Stimulated activated CD4-positive, alpha-beta T cell treated with anti-CD3 and anti-CD28 coated beads, Interleukin-15, amount 100 ng/mL, for 1 hour (primary cell): ENCODE measurements at places on chromosomes 2 and 18.

DNA sequence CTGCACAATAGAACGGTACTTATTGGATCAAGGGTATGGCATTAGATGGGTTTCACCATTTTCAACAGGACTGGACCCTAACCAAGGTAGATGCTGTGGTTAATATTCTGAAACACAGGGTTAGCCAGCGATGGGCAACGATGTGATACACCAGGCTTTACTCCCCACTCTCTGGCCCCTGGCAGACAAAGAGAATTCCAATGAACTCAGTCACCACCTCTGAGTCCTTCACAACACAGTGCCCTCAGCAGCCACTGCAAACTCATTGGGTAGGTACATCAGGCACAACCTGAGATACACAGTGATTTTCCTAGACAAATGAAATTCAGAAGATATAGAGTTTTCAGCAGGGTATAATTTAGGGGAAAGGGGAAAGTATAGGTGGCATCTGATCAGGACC, 634.5 kb downstream of the ZEB2 start:
- no peak for DNase-seq

DNA sequence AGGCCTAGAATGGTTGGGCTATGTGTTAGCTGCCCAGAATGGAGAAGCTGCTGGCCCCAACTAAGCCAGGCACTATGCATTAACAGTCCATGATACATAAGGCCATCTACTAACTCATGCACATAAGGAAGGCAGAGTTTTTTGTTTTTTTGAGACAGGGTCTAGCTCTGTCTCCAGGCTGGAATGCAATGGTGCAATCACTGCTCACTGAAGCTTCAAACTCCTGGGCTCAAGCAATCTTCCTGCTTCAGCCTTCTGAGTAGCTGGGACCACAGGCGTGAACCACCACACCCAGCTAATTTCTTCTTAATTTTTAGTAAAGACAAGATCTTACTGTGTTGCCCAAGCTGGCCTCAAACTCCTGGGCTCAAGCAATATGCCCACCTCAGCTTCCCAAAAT, 37.6 kb downstream of the GPR45 start:
- no peak for DNase-seq

DNA sequence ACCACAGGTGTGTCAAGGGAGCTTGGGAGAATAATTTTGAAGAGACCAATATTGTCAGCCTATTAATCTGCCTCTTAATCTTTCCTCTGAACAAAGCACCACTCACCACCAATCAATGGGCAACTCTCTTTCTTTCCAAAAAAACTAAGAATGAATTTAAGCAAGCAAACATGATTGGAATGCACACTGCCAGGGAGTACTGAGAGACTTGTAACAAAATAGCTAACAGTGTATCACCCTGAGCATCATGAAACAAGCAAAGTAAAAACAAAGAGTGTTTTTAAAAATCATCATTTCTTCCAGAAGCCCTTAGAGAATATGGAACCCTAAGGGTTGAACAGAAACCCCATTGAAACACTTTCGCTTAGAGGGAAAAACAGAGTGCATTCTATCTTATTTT, 299.7 kb downstream of the DSEL start:
- DNase-seq: no peak

DNA sequence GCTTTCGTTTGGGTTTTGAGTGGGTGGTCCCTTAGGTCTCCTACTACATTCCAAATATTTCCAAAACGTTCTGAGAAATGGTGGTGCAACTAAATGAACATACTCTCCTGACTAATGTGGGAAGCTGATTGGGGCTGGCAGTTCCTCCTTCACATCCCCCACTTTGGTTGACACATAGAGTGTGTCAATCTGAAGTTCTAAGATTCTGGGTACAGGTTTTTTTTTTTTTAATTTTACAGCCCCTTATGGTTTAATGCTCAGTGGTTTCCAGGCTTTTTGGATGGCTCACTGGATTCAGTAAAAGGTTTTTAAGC, 58.4 kb upstream of the ITGB6 start:
- no peak for DNase-seq

DNA sequence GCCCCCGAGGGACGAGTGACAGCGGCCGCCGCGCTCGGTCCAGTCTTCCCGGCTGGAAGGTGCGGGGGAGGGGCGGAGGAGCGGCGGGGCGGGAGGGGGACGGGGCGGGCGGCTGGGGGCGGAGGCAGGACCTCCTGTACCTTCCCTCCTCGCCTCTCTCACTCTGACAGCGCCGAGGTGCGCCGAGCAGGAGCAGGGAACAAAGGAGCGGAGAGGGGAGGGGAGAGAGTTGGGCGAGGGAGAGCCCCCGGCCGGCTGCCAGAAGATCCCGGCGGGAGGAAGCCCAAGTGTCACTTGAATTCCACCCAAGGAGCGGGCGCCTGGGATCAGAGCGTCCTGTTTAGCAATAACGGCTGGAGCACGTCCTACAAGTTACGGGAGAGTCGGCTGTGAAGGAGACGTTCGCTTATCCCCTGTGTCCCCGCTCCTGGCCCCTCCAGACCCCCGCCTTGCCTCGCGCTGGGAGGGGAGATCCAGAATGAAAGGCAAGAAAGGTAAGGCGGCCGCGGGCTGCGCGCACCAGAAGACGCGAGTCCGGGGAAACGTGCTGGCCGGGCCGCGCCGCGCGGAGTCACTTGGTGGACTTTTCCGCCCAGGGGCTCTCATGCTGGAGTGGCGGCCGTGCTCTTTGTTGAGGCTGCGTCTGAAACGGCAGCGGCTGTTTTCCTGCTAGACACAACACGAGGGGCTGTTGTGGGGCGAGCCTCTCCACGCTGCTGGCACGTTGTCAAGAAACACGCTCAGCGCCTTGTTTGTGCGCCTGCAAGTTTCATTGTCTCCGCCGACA, at the start of gene TGIF1:
Gene TGIF1, plus strand, starts transcription at position 161 of the 787 bp plus-strand sequence. Its CDS starts 318 bp downstream, at position 479.
- DNase-seq: peak; percentile 60

- DNase-seq: no peak
Observed at GRCh38 chr18:56168049-56168781, 470.2 kb downstream of the TXNL1 start.

GRCh38 chr2:226087505-226088365, 688.2 kb downstream of the NYAP2 start:
- DNase-seq: no peak

- DNase-seq: no peak
Observed at GRCh38 chr2:169977530-169977929, 150.3 kb downstream of the UBR3 start.

DNA sequence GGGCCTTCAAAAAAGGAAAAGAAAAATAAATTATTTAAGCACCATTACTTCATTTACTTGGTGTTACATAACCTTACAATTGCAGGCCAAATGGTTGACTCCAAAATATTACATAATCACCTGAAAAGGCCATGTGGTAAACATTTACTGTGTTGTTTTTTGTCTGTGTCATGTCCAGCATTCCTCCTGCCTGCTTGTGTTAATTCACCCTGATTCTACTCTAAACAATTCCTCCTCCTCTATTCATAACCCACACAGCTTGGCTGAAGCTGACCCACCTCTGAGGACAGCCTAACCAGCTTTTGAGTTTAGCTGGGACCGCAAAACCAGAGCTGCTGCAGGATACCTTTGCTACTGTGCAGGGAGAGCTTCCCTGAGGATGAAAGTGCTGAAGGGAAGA, 35.4 kb downstream of the TMX3 start:
- DNase-seq: no peak

DNA sequence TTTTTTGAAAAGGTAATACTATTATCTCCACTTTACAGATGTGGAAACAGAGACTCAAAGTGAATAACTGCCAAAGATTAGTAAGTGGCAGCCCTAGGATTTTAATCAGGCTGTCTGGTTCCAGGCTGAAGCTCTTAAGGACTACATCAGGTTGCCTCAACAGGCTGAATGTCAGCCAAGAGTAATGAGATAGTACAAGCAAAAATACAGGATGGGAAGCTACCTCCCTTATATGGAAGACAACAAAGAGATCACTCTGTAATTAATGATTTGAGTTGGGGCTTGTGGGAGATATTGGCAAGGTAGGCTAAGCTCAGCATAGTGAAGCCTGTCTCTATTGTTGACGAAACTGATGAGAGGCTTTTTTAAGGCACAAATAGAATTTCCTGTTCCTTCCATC, 323.1 kb downstream of the KCNJ3 start:
- no peak for DNase-seq

DNA sequence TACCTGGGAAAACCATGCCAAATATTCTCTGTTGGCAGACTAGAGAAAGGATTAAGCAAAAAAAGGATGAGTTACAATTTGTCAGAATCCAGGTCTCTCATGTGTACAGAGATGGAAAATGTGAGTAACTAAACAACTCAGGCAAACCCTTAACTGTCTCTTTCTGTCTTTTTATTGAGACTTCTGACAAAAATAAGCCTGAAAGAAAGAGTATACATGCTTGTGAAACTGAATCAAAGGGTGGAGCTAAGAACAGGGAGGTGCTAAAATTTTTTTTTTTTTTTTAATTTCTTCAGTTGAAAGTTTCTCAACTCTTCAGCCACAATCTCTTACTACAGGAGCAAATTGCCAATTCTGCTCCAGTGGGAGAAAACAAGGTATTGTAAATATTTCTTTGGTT, at the start of gene SERPINB10:
Gene SERPINB10, plus strand, starts transcription at position 295 of the 400 bp plus-strand sequence. CDS start 7,553 bp downstream, outside the sequence.
- DNase-seq: no peak

DNA sequence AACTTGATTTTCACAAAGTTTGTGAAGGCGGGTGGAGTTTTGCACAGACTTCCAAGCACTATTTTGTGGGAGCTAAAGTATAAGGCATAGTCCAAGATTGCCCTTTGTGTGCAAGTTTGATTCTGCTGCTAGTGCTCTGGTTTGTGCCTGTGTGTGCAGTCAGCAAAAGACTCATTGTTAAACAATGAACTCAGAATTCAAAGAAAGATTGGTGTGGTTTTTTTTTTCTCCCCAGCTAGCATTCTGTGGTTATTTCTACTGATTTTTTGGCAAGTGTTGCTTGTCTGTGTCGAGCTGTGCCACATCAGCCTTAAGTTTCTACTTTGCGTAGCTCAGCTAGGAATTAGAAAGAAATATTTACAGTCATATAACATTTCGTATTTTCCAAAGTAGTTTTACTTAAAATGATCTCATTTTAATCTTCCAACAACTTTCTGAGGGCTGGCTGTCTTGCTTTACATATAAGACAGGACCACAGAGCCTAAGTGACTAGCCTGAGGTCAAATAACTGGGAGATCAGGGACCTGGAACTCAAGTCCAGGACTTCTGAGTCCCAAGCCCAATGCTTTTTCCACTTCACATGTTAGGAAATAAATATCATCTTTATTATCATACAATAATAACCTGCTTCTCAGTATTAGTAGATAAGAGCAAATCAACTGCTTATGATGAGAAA, 69.8 kb downstream of the BABAM2 start:
- DNase-seq: no peak

DNA sequence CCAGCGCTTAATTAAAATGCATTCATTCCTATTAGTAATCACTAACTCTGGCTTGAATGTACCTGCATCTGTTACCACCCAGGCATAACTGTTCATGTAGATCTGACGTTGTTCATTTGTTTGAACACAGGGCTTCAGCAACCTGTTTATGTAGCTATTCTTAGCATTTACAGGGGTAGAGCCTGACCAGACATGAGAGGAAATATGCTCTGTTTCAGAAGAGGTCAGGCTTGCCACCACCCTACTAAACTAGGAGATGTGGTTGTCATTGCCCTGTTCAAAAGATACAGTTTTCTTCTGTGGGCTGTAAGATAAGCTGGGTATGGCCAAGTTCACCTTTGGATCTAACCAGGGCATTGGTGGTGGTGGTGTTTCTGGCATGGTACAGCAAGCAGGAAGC, 8.8 kb downstream of the MGAT5 start:
- no peak for DNase-seq

GRCh38 chr2:239695728-239696240, 295.0 kb upstream of the HDAC4 start:
- no peak for DNase-seq

GRCh38 chr2:88024509-88024908, 8.2 kb upstream of the RNU2-63P start:
- no peak for DNase-seq

GRCh38 chr2:86232373-86232784, 33.1 kb downstream of the MRPL35 start:
- DNase-seq: no peak

DNA sequence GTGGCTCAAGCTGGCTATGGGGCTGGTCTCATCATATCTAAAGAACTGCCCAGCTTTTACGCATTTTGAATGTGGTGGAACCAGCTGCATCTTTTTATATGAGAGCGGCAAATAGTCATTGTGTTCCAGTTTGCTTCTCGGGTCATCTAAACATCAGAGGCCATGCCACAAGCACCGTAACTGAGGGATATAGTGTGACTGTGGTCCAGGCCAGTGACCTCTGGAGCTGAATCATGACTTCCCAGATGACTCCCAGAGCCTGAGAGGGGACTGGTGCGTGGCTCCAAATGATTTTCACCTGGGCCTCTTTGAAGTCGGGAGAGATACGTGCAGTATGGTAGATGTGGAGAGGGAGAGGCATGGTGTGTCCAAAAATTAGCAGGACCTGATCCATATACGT, 271.0 kb downstream of the NEDD4L start:
- DNase-seq: no peak

GRCh38 chr2:208280234-208280633, 14.2 kb downstream of the PIKFYVE start:
- DNase-seq: no peak

GRCh38 chr18:74778191-74778847, 180.6 kb downstream of the ZNF407 start:
- no peak for DNase-seq

DNA sequence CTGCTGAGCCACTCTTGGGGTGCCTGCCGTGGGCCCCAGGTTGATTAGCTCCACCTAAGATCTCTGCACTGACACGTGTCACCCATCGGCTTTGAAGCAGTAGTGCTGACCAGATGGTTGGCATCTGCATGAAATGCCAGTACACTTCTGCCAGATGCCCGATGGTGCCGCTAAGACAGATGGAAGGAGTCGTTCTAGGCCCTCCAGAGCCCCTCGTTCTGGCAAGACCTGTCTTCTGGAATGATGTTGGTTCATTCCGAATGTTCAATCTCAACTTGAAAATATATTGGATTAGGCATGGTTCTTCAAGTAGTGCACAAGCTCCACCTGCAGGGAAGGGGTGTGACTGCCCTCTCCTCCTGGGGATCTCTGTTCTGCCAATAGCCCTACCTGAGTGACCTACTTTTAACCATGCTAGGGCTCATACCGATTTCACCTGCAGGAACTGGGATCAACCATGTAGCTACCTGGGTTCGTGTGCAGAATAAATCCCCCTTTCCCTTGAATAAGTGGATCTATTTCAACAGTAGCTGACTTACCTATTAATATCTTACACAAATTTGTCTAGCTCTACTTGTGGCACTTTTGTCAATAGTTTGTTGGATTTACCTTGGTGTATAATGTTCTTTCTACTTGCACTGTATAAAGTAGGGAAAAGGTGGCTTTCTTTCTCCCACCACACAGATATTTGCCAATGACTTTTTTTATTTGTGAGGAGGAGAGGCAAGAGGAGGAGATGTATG, 342.6 kb downstream of the CTNNA2 start:
- no peak for DNase-seq

DNA sequence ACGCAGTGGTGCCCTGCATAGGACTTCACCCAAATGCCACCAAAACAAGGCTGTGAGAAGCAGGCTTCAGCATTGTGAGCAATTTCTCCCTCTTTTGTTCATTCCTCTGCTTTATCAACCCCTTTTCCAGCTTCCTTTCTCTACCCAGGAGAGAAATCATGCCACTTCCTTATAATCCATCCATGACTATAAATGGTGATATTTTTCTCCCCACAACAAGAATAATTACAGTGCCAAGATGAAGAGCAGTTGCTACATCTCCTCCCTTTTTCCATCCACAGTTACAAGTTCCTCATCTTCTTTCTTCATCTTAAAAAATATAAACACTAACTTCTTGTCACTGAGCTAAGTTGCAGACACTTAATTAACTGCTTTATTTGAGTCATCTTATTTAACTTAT, 167.2 kb downstream of the ANTXR1 start:
- no peak for DNase-seq
